ENCODE measurements at places on chromosomes 2 and 18. TPM values are rescaled to one million over a fixed set of nuclear protein-coding genes. Genes with fewer than 3 reads are reported as not detected.

The FTCDNL1 gene
- 0.49 TPM for total RNA-seq

The SERPINB13 gene
- total RNA-seq, result not detected

The TEX44 gene
- total RNA-seq, result not detected

The SERPINB3 gene
- total RNA-seq, result not detected

The MDH1 gene
- total RNA-seq, result 119 TPM

The ITGB6 gene
- total RNA-seq, result 2.6 TPM

The LBX2 gene
- total RNA-seq, result 6.7 TPM

The LYPD6 gene
- total RNA-seq, result 2.9 TPM

The REG3G gene
- total RNA-seq, result not detected

The POMC gene
- total RNA-seq, result 6.5 TPM

The INPP5D gene
- total RNA-seq, result 2.7 TPM

The CD28 gene
- total RNA-seq, result not detected

The SCN7A gene
- 0.51 TPM for total RNA-seq
